A673 (cell line): ENCODE measurements at places on chromosomes 1 and 21. TPM values are rescaled to one million over a fixed set of nuclear protein-coding genes. Genes with fewer than 3 reads are reported as not detected.
A peak's percentile ranks its signal among the peaks of the same experiment; 100 is the strongest.

The MYOCOS gene
- 0.41 TPM in 1 of 2 replicates, not detected in the other for total RNA-seq

The TRIM62 gene
- total RNA-seq, result 2.8 and 3.5 TPM in 2 replicates

The AXDND1 gene
- total RNA-seq, result 0.85 TPM in 1 of 2 replicates, not detected in the other

The STXBP3 gene
- total RNA-seq, result 23.6 and 24.4 TPM in 2 replicates

The TMPRSS15 gene
- total RNA-seq, result not detected in 2 replicates

The RGS13 gene
- 0.09 TPM in 1 of 2 replicates, not detected in the other for total RNA-seq

The GPR25 gene
- not detected in 2 replicates for total RNA-seq

The NFASC gene
- total RNA-seq, result 0.24 and 0.44 TPM in 2 replicates

The WLS gene
- total RNA-seq, result 144 and 149 TPM in 2 replicates

The MYOG gene
- total RNA-seq, result not detected in 2 replicates

DNA sequence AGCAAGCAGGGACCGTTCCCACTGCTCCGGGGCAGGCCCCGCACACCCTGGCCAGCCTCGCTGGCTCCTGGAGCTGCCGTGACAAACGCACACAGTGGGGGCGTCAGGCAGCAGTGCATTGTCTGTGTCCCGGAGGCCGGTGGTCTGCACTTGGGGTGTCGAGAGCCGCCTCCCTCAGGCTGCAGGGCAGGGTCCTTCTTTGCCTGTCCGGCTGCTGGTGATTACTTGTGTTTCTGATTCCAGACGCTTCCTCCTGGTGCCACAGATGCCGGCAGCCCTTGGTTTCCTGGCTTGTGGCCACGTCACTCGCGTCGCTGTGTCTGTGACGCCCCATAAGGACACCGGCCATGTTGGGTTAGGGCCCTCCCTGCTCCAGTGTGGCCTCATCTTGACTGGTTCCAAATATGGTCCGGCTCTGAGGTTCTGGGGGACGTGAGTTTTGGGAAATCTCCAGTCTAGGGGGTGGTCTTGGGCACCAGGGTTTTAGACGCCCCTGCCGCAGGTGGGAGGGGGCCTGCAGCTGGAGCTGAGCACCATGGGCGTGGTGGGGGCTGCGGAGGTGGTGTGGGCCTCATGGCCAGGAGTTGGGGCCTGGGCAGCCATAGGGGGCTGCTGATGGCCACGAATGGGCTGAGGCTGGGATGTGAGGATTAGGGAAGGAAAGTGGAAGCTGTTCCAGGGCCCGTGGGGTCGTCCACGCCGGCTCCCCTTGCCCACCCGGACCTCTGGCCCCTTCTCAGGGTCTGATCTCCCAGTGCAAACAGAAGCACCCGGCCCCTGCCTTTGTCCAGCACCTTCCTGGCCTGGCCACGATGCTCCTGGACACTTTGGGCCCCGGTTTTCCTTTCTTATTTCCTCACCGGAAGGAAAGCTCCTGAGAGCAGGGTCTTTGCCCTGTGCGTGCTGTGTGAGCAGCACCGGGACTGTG lies 41.0 kb downstream of the SLX9 start:
- H3K4me3 ChIP-seq, result no peak overlapping the region
- H3K27ac ChIP-seq, result peak overlapping the region; percentile 37
- no peak for DNase-seq
- H3K36me3 ChIP-seq, result peaks cover 10% of the 10 kb centered on the region

DNA sequence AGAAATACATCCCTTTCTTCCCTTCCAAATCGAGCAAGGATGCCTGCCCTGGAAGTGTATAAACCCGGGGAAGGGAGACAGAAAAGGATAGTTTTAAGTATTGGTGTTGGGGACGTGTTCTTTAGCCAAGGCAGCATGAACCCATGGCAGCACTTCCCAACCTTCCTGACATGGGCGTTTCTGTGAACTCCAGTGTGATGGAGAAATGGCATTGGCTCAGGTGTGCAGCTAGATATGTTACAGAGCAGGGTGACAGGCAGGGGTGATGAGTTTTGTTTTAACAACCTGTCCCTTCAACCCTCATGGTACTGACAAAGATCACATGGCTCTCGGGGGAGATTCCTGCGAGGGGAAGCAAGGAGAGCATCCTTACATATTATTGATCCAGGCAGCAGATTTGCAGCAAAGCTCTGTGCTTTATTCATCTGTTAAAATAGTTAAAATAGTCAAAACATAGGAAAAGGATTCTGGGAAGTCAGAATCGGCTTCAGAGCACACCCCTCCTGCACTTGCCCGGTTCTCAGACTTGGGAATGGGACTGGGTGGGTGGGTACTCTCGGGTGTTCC lies 4.0 kb downstream of the MX1 start:
- H3K27me3 ChIP-seq, result peaks cover 15% of the 10 kb centered on the region
- no peak for DNase-seq
- H3K4me1 ChIP-seq, result no peaks in the 10 kb centered on the region
- H3K36me3 ChIP-seq, result no peaks in the 10 kb centered on the region
- no peak overlapping the region for H3K4me3 ChIP-seq
- no peak overlapping the region for H3K27ac ChIP-seq

GRCh38 chr1:221806236-221806635 lies 64.3 kb upstream of the DUSP10 start:
- no peak for DNase-seq
- H3K36me3 ChIP-seq, result no peaks in the 10 kb centered on the region
- H3K27ac ChIP-seq, result no peak overlapping the region
- H3K27me3 ChIP-seq, result no peaks in the 10 kb centered on the region
- H3K4me1 ChIP-seq, result no peaks in the 10 kb centered on the region
- no peak overlapping the region for H3K4me3 ChIP-seq

DNA sequence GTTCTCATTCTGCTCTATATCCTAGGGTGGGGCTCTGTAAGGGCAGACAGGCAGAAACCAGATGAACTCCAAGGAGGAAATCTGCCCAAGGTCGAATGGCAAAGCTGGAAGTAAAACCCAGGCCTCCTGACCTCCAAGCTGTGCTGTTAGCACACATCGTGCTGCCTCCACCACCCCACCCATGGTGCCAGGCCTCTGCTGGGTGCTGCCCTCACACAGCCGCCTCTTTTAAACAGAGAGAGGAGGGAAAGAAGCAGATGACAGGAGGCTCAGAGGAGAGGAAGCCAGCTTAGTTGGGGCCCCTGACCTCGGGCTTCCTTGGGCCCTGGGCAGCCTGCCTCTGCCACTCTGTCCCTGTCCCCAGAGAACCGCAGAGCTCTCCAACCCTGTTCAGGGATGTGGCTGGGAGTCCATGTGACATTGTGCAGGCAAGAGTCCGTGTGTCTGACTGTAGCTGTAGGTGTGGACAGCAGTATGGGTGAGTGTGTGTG lies 1.1 kb downstream of the SYNC start:
- no peaks in the 10 kb centered on the region for H3K27me3 ChIP-seq
- H3K4me3 ChIP-seq, result no peak overlapping the region
- no peaks in the 10 kb centered on the region for H3K4me1 ChIP-seq
- H3K27ac ChIP-seq, result no peak overlapping the region

GRCh38 chr1:48939828-48940227 lies 163.1 kb upstream of the BEND5 start:
- H3K36me3 ChIP-seq, result no peaks in the 10 kb centered on the region
- H3K4me3 ChIP-seq, result no peak overlapping the region
- no peaks in the 10 kb centered on the region for H3K27me3 ChIP-seq
- no peak overlapping the region for H3K27ac ChIP-seq
- H3K4me1 ChIP-seq, result no peaks in the 10 kb centered on the region

DNA sequence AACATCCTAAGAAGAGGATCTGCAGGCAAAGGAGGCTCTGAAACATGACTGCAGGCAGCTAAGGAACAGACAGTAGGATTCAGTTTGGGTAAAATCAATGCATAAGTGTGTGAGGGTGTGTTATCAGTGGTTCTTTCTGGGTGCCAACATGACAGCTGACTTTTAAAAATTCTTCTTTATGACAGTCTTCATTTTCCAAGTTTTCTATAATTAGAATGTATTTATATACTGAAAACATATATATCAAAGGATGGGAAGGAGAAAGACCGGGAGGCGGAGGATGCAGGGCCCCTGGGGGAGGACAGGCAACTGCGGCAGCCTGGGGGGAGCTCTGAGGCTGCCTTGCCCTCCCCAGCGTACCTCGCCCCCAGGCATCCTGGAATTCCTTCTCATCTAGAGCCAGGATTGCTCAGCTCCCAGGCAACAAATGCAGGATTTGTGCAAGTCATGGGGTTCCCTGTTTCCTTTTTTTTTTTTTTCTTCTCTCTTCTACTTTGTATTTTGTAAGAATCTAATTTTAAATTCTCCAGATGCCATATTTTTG lies 104.8 kb downstream of the CSMD2 start:
- DNase-seq, result no peak
- H3K27me3 ChIP-seq, result no peaks in the 10 kb centered on the region
- H3K4me3 ChIP-seq, result no peak overlapping the region

- H3K4me1 ChIP-seq, result peaks cover 88% of the 10 kb centered on the region
- DNase-seq, result peak; percentile 93
- no peaks in the 10 kb centered on the region for H3K36me3 ChIP-seq
- peak overlapping the region; percentile 25 for H3K4me3 ChIP-seq
These were observed 183.9 kb upstream of the SGIP1 start for GRCh38 chr1:66350001-66350547.

DNA sequence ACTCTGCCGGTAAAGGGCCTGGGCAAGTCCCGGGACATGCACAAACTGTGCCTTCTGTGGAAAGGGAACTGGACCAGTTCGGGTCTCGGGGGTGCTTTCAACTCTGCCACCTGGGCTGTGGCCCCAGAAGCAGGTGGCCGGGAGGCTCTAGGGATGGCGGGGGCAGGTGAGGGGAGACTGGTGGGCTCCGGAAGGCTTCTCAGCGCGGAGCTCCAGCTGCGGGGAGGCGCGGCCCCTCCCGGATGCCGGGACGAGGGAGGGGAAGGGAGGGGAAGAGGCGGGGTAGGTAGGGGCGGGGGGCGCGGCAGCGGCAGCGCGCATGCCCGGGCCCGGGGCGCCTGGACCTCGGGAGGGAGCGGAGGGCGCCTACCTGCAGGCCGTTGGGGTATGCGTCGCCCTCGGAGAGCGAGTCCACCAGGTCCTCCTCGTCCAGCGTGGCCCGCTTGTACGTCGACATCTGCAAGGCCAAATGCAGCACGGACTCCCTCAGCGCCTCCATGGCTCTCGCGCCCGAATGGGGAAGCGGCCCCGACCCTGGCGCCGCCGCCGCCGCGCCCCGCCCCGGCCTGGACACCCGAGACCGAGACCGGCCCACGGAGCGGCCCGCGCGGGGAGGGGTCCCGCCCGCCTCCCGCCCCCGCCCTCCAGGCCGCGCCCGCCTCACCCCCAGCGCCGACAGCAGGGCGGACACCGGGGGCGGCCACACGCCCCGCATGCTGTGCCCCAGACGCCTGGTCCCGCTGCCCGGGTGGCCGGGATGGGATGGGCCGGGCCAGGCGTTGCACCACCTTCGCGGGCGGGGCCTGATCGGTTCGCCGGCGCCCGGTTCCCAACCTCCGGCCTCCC lies at the start of gene ECE1:
Gene ECE1 (minus strand): TSS at position 764 of the 846 bp plus-strand sequence. CDS start 49 bp downstream, at position 715.
- DNase-seq, result peak; percentile 37
- peak within 1 kb of the TSS; percentile 33 for H3K27ac ChIP-seq
- no peaks in the 10 kb centered on the region for H3K36me3 ChIP-seq
- H3K4me3 ChIP-seq, result peak within 1 kb of the TSS; percentile 53

DNA sequence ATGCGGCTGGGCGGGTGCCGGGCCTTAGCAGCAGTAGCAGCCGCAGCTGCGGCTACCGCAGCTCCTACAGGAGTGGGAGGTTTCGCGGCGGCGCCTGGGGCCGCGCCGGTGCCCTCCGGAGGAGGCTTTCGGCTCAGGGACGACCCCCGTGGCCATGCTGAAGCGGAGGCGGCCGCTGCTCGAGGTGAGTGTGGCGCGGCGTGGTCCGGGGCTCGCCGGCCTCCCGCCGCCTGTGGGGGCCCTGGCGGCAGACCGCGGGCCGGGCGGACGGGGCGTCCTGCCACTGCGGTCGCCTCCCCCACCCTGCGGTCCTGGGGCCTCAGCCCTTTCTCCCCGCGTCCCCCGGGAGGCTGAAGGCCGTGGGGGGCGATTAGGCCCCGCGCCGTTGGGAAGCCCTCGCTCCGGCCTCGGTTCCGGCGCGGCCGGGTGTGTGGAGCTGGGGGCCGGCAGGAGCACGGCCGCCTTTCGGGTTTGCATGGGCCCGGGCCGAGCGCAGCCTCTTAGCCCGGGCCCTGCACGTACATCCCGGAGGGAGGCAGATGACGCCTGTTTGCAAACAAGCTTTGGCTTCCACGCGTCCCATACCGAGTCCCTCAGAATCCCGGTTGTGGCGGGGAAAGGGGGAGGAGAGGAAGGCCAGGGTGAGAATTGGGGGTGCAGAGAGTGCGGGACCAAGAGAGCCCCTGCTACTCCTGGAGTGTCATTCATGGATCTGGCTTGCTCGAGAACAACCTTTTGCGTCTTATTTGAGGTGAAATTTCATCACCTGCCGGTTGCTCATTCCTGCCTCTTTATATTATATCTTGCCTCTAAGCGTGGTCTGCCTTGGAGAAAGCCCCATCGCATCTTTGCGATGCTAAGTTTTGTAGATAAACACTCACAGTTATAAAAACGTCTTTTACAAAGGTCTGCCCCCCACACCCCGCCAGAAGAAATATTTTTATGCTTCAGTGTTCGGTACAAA lies 613 bp downstream of the ZFYVE9 start:
- peaks cover 19% of the 10 kb centered on the region for H3K4me1 ChIP-seq
- peak overlapping the region; percentile 97 for H3K4me3 ChIP-seq
- H3K27me3 ChIP-seq, result no peaks in the 10 kb centered on the region
- no peaks in the 10 kb centered on the region for H3K36me3 ChIP-seq
- H3K27ac ChIP-seq, result peak overlapping the region; percentile 94

DNA sequence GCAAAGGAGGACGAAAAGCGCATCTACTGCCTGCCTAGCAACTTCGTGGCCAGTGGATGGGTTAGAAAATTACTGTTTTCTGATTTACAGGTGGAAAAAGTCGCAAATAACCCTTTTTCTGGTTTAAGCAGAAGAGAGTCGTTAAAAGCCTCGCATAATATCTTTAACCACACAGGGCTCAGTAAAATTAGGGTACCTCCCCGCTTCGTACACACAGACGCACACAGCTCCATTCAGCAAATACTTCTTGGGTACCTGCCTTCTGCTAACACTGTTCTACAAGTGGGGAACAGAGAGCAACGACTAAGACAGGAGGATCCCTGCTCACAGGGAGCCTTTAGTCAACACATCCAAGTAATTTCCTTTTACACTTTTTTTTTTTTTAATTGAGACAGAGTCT lies 704 bp downstream of the ALG6 start:
- peak overlapping the region; percentile 92 for H3K4me3 ChIP-seq
- peaks cover 12% of the 10 kb centered on the region for H3K4me1 ChIP-seq
- peak overlapping the region; percentile 83 for H3K27ac ChIP-seq
- no peaks in the 10 kb centered on the region for H3K27me3 ChIP-seq
- peaks cover 20% of the 10 kb centered on the region for H3K36me3 ChIP-seq
- peak; percentile 21 for DNase-seq

DNA sequence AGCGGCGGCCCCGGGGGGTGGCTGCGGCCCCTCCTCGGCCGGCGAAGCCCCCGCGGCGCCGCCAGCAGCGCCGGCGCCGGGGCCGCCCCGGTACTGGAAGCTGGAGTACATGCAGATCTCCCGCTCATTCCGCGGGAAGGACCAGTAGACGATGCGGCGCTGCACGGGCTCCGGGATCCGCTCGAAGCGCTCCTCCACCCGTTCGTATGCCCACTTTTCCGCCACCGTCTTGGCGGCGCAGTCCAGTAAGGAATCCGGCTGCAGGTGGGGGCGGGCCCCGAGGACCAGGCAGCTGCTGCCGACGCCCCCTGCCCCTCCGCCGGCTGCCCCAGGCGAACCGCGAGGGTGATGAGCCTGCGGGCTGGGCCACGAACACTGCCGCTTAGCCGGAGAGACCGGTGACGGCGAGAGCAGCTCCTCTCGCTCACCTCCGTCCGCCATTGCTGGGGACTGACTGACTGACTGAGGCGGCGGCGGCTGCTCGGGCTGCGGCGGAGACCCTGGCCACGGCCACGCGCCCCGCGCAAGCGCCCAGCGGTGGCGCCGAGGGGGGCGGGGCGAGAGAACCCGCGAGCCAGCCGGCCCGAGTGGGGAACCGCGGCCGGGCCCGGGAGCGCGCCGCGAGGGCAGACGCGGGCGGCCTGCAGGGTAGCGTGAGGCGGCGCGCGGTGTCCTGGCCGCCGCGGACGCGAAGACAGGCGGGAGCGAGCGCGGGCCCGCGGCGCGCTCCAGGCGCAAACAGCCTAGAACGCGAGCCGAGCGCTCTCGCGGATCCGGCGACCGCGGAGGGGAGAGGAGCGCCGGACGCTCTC lies at the start of gene ZSWIM5:
Gene ZSWIM5 (minus strand): TSS at position 696 of the 812 bp plus-strand sequence. CDS start 255 bp downstream, at position 441.
- peak within 1 kb of the TSS; percentile 57 for H3K4me3 ChIP-seq
- peaks cover 76% of the 10 kb centered on the region for H3K27me3 ChIP-seq
- H3K27ac ChIP-seq, result no peak within 1 kb of the TSS
